ENCODE measurements at places on chromosomes 2 and 18. TPM values are rescaled to one million over a fixed set of nuclear protein-coding genes. Genes with fewer than 3 reads are reported as not detected.

The DUSP19 gene
- total RNA-seq, result 4.4 TPM

DNA sequence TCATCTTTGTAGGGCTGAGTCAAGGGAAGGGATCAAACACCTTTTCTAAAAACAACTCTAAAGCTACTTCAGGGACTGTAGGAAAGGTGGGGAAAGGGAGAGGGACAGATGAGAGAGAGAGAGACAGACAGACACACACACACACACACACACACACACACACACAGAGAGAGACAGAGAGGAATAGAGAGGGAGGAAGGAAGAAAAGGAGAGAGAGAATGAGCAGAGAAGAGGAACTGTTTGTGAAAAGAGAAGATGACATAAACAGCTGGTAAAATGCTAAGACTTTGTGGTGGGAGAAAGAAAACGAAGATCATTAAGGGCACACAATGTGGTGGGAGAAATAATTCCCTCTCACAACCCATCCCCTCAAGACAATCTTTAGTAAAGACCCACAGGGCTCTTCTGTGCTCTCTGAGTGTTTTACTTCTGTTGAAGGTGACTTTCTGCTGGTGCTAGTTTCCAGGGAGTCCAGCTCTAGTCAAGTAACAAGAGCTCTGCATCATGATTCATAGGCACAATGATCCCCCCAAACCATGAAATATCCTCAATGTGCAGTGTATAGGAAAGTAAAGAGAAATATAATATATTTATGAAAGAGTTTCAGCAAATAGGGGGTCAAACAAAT, 77.2 kb upstream of the STK17B start:
- no peak for DNase-seq

DNA sequence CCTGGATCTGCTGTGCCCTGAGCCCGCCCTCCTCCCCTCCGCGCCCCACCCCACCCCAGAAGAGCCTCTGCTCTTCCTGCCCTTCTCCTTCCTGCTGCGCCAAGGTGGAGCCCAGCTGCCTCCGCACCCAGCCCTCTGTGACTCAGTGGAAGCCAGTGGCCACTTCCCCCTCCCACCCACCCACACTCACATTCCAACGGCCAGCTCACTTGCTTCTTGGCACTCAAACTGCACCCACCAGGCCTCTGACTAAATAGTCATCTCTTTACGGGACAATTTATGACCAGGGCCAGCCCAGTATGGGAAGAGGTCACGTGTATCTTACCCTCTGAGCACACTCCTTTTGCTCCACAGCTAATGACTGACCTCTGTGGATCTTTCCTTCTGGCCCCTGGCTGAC, 150.4 kb upstream of the SLC1A4 start:
- no peak for DNase-seq

GRCh38 chr2:239752951-239753350, 272.2 kb downstream of the NDUFA10 start:
- no peak for DNase-seq

DNA sequence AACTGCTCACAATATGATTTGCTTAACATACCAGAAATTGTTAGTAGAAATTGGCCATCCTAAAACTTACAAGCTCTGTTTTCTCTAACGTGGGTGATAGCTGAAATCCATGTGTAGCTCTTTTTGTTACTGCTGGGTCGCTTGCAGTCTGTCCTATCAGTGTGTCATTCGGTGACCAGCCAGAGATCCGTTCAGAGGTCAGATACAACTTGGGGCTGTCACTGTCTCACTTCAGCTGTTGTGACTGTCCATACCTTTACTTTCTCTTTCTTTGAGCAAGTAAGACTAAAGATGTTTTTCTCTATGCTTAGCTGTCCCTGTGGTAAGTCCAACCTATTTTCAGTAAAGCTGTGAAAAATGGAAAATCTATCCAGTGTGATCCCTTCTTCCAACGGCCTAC, 282.9 kb upstream of the KCNH7 start:
- DNase-seq, result no peak

All from skin of body (tissue), 3 donors.